ENCODE measurements at places on chromosomes 3 and 15.

DNA sequence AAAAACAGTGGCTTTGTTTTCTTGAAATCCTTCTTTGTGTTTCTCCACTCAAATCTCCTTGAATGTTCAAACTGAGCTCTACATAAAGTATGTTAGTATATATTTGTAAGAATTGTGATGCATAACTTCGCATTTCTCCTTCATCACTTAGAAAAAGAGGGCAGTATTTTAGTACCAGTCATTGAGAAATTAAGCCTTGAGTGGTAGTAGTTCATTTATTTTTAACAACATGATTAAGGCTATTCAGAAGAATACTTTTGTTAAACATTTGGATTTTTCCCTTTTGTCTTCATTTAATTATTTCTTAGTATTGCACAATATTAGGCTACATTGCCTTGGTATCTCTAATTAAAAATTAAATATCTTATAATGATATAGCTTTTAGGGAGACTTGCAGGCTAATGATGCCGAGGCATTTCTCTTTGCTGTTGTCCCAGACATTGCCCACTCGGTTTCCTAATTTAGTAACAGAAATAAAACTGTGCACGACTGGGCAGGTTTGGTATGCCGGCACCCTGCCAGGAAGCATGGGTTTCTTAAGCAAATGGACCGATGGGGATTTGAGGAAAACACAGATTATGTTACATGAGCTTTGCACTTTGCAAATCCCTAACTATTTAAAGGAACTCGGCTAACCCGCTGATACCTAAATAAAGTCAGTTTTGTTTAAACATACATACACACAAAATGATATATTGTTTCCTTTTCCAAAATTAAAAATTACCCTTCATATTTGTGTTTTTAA is 54.7 kb downstream of the LRRC28 start:
- DNase-seq: peak; percentile 25

GRCh38 chr3:59318881-59319280 is 269.1 kb upstream of the CFAP20DC start:
- DNase-seq: no peak

GRCh38 chr3:37096288-37096687 is 78.1 kb downstream of the LRRFIP2 start:
- no peak for DNase-seq

GRCh38 chr3:72213296-72214065 is 428.5 kb upstream of the PROK2 start:
- DNase-seq: no peak

DNA sequence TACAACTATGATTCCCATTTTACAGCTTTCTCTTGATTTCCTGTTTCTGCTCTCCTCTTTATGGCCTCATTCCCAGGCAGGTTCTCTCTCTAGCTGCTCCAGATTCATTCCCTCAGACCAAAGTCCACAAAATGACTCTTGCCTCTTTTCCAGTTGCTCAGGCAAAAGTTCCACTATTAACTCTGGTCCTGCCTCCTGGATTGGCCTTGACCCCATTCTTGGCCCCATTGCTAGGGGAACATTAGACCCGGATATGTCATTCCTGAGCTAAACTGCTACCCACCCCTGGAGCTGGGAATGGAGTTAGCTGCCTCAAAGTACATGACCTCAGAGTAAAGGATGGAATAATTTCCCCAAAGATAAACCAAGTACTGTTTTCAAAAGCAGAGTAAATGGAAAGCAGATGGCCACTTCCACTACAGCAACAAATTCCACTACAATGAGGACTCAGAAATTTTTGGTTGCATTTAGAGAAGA is 73.0 kb upstream of the GAP43 start:
- DNase-seq: no peak

GRCh38 chr15:28960979-28961378 is 75.2 kb downstream of the APBA2 start:
- DNase-seq: no peak

- no peak for DNase-seq
Measured at GRCh38 chr15:89783111-89783860, 7.2 kb downstream of the MESP2 start.

DNA sequence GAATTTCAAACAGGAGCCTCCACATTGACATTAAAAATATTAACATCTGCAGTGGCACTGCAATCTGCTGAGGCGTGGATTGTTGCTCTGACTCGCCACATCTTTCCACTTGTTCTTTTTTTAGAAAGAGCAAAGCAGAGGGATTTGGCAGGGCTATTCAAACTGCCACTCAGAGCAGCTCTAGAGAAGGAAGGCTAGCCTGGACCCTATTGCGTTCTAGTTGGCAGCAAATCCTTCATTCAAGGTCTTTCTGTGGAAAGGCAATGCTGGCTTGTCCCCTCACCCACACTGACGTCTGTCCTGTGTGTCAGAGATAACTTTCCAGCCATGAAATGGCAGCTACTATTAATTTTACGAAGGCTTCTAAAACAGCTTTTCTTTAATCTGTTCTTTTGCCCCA is 483.2 kb upstream of the SGO1 start:
- DNase-seq: no peak

GRCh38 chr3:123150449-123151215 is 51.1 kb upstream of the SEC22A start:
- DNase-seq: peak; percentile 12

DNA sequence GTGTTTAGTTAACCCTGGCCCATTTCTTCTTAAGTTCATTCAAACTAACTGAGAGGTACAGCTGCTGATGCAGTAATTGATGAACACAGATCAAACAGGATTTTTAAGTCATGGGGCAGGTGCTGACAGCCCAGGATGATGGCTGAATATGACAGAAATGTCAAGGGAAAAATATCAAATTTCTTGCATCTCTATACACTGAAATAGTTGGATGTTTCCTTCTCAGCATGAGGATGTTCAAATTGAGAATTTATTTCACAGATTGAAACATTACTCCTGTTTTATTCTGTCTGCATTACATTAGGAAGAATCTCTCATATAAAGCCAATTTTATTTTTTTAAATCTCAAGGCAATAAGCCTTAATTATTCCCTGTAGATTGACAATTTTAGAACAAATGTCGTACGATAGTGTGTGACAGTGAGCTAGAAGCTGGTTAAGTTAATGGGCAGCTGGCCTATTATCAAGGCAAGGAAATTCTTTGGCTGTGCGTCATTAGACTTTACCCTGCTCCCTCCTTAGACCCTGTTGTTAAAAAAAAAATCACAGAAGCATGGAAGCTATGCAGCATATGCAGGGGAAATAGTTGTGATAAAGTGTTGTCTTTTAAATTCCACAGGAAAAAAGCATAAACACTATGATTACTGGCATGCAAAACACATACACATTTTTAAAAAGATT is 183.8 kb upstream of the KCNMB2 start:
- DNase-seq: peak; percentile 47

DNA sequence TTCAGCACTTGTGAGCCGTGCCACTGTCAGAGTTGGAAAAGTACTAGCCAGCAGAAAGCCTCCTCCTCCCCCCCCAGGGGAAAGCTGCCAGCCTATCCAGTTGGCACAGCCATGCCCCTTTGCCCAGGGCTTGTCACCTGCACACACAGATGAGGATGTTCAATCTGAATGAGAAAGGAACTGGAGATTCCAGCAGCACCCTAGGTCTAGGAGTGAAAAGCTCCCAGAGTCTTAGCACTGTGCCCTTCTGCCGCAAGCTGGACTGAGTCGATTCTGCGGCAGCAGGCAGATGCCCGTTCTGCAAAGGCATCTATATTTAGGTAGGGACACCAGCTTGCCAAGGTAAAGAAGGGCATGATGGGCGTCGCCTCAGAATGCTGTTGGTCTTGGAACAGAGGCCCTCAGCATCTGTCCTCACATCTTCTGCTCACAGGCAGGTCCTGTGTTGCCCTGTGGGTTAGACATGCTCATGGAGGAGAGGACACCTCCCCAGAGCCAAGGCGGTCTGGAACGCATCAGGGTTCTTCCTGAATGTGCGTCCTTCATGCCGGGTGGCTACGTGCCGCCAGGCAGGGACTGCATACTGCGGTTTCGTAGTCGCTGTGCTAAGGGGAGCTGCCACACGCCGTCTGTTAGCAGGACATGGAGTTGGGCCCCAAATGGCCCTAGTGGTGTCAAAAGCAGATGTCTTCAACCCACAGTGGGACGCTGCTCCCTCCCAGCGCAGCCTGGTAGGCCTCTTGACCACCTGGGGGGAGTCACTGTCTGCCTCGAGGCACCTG is 109.5 kb downstream of the VGLL4 start:
- DNase-seq: no peak

DNA sequence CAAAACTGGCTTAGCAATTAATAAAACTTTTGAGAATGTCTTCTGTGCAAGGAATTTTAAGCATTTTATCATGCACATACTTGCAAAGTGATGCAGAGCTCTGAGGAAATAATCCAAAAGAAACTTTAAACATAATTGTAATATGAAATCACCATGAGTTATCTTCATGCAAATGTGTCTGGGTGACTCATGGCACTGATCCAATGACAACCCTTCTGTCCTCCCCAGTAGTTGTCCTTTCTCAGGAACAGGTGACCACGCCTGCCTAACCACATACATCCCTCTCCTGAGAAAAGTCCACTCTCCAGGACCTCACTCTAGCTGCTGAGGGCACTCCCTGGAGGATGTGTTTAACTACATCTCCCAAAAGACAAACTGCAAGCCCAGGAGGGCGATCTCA is 530.6 kb upstream of the IL12A start:
- DNase-seq: no peak

All from NCI-H1092 treated with DMSO at 0.1 percent for 48 hours (cell line).